Stimulated activated CD8-positive, alpha-beta memory T cell treated with anti-CD3 and anti-CD28 coated beads, Interleukin-15, amount 100 ng/mL, for 4 hours (primary cell): ENCODE measurements at places on chromosomes 16 and 17.

- peak; percentile 8 for DNase-seq
Observed at GRCh38 chr17:36674278-36674650, 72.9 kb downstream of the MRM1 start.

- no peak for DNase-seq
Observed at GRCh38 chr17:1095090-1095852, 84.5 kb downstream of the ABR start.

- no peak for DNase-seq
Observed at GRCh38 chr16:83552228-83552627, 255.6 kb upstream of the HSBP1 start.

- no peak for DNase-seq
Observed at GRCh38 chr16:19892902-19893301, 8.3 kb upstream of the GPRC5B start.

GRCh38 chr16:81623365-81624102, 155.6 kb upstream of the PLCG2 start:
- DNase-seq, result peak; percentile 30

- DNase-seq, result no peak
Observed at GRCh38 chr17:82350182-82351030, 8.6 kb upstream of the TEX19 start.
